Mesendoderm (in vitro differentiated cells): ENCODE measurements at places on chromosomes 12 and 14.

DNA sequence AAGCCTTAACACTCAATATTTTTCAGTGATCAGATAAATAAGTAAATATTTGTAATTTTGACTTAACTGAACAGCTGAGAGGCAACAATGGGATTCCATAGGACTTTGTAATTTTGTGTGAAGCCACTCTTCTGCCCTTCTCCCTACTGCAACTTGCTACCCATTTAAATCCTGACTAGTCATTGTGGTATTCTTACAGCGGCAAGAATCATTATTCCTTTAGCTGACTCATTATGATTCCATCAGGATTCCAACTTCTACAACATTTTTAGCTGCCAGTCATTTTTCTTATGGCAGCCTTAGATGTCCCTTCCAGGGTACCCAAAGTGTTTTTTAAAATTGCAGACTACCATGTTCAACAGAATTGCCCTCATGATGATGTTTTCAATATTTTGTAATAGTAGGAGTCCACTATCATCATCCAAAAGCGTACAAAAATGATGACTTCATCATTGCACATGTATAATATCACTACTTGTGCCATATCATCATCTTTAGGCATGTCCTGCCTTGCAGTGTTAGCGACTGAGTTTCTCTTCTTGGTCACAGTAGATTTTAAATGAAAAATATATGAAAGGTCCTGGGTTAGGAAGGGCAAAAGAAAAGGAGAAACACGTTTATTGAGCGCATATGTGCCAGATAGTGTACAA is 5.1 kb upstream of the MAGOHB start:
- H3K4me1 ChIP-seq = no peaks in the 10 kb centered on the region
- DNase-seq = no peak
- no peak overlapping the region for H3K27ac ChIP-seq
- H3K36me3 ChIP-seq = no peaks in the 10 kb centered on the region
- no peak overlapping the region for H3K4me3 ChIP-seq
- H3K27me3 ChIP-seq = no peaks in the 10 kb centered on the region

GRCh38 chr12:95548539-95549391 is 2.5 kb downstream of the USP44 start:
- H3K36me3 ChIP-seq = no peaks in the 10 kb centered on the region
- H3K27ac ChIP-seq = peak overlapping the region; percentile 63
- peaks cover 7% of the 10 kb centered on the region for H3K4me1 ChIP-seq
- DNase-seq = peak; percentile 48
- no peaks in the 10 kb centered on the region for H3K27me3 ChIP-seq

DNA sequence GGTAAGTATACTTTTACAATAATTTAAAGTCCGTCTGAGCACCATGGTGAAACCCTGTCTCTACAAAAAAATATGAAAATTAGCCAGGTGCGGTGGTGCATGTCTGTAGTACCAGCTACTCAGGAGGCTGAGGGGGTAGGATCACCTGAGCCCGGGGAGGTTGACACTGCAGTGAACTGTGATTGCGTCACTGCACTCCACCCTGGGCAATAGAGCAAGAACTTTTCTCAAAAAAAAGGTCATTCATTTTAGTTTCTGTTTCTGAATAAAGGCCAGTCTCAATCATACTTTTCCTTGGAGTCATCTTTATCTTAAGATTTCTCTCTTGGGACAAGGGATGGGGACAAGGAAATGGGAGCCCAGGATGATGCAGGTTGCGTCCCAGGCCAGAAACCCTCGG is 12.9 kb downstream of the ANKRD13A start:
- H3K27ac ChIP-seq = no peak overlapping the region
- no peak for DNase-seq
- no peak overlapping the region for H3K4me3 ChIP-seq
- no peaks in the 10 kb centered on the region for H3K36me3 ChIP-seq
- no peaks in the 10 kb centered on the region for H3K4me1 ChIP-seq

- H3K27me3 ChIP-seq = no peaks in the 10 kb centered on the region
- H3K4me3 ChIP-seq = no peak overlapping the region
- H3K27ac ChIP-seq = no peak overlapping the region
- H3K36me3 ChIP-seq = no peaks in the 10 kb centered on the region
Measured at GRCh38 chr14:36373982-36374673, 53.7 kb upstream of the MBIP start.

GRCh38 chr14:51035611-51036192 is 59.2 kb downstream of the TRIM9 start:
- no peak overlapping the region for H3K27ac ChIP-seq
- no peaks in the 10 kb centered on the region for H3K4me1 ChIP-seq
- no peaks in the 10 kb centered on the region for H3K36me3 ChIP-seq

DNA sequence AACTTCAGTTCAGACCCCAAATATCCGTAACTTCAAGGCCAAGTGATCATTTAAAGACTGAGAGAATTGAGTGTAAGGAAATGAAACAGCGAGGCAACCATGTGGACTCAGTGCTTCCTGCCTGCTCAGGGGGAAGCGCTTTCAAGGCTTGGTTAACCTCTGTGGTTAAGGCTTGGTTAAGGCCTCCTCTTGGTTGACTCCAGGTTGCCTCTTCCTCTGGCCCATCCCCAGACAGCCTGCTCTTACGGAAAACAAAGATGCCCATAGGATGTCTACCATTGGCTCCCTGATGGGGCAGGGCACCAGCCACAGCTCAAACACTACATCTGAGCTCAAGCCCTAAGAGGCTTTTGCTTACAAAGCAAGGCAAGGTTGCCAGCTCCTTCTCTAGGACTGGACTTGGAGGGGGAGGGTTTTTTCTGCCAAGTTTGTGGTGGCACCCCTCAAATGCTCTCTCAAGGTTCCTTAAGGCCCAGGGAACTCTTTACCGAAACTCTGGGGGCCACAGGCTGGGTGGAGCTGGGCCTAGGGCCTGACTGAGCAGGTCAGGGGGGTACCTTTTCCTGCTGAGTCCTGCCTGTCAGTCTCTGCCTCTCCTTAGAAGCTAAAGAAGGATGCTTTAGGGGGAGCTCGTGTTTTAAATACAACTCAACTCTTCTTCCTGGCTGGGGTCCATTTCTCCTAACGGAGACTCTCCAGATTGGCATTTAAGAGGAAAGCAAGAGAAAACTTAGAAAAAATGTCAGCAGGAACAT is 13.7 kb downstream of the COL2A1 start:
- no peaks in the 10 kb centered on the region for H3K27me3 ChIP-seq
- no peaks in the 10 kb centered on the region for H3K4me1 ChIP-seq
- DNase-seq = no peak
- no peaks in the 10 kb centered on the region for H3K36me3 ChIP-seq
- no peak overlapping the region for H3K4me3 ChIP-seq
- no peak overlapping the region for H3K27ac ChIP-seq

DNA sequence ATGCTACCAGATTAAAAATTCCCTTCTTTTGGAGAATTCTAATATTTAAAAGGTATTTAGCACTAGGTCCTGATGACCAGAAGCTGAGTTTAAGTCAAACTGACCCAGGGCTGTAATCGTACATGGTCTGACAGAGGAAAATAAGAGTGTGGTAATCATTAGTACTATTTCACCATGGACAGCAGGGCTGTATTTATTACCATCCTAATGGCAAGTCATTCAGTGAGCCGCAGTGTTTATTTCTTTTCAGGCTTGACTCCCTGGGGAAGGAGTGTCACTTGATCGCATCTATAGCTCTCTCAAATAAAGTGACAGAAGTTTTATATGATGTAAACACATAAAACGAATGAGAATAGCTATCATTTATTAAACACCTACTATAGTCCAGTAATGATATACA is 261.8 kb downstream of the BTG1 start:
- H3K4me3 ChIP-seq = no peak overlapping the region
- no peaks in the 10 kb centered on the region for H3K4me1 ChIP-seq
- H3K36me3 ChIP-seq = no peaks in the 10 kb centered on the region
- no peaks in the 10 kb centered on the region for H3K27me3 ChIP-seq

- H3K4me3 ChIP-seq = no peak overlapping the region
- no peak overlapping the region for H3K27ac ChIP-seq
- DNase-seq = peak; percentile 57
- H3K27me3 ChIP-seq = no peaks in the 10 kb centered on the region
Measured at GRCh38 chr12:74415633-74416032, 122.0 kb upstream of the ATXN7L3B start.

DNA sequence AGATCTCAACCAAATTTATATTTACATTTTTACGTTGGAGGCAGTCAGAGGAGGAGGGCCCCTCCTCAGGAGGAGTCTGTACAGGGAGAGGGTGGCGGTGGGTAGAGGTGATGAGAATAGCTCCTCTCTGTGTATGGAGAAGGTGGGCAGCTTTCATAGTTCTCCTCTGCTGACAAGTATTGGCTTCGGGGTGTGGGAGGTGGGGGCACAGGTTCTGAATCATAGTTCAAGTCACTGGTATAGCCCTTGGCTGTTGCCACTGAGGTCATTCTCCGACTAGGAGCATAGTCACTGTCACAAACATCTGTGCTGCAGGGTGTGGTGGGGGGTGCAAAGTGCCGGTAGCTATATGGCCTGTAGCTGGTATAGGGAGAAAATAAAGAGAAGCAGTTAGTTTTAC is 50.3 kb downstream of the BCL2L14 start:
- H3K4me3 ChIP-seq = no peak overlapping the region
- H3K36me3 ChIP-seq = peaks cover 5% of the 10 kb centered on the region
- H3K27ac ChIP-seq = no peak overlapping the region
- H3K4me1 ChIP-seq = no peaks in the 10 kb centered on the region
- peaks cover 2% of the 10 kb centered on the region for H3K27me3 ChIP-seq
- DNase-seq = no peak

- H3K36me3 ChIP-seq = no peaks in the 10 kb centered on the region
- no peak overlapping the region for H3K4me3 ChIP-seq
- H3K4me1 ChIP-seq = no peaks in the 10 kb centered on the region
- no peaks in the 10 kb centered on the region for H3K27me3 ChIP-seq
Measured at GRCh38 chr14:85040046-85040685, 489.8 kb upstream of the FLRT2 start.

- H3K27ac ChIP-seq = no peak overlapping the region
- DNase-seq = peak; percentile 79
- H3K4me1 ChIP-seq = peaks cover 16% of the 10 kb centered on the region
- H3K4me3 ChIP-seq = no peak overlapping the region
- H3K27me3 ChIP-seq = no peaks in the 10 kb centered on the region
- no peaks in the 10 kb centered on the region for H3K36me3 ChIP-seq
Measured at GRCh38 chr14:22484632-22485031, 104.4 kb downstream of the DAD1 start.

DNA sequence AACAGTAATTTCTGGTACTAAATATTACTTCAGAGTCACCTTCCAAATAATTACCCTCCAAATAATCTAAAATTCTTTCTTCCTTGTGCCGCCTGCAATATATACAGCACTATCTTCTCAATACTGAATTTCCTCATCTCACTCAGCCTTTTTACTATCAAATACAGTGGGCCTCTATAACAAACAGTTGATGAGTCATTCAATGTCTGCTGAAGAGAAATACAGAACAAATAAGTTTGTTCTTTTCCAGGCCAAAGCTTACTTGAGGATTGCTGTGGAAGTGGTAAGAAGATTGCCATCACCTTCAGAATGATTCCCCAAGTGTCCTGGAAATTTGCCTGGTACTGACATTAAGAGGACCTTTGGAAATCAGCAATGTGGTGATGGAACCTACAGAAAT is 218.2 kb upstream of the ARHGAP5 start:
- no peak overlapping the region for H3K27ac ChIP-seq
- H3K4me3 ChIP-seq = no peak overlapping the region
- no peaks in the 10 kb centered on the region for H3K27me3 ChIP-seq
- H3K4me1 ChIP-seq = no peaks in the 10 kb centered on the region

DNA sequence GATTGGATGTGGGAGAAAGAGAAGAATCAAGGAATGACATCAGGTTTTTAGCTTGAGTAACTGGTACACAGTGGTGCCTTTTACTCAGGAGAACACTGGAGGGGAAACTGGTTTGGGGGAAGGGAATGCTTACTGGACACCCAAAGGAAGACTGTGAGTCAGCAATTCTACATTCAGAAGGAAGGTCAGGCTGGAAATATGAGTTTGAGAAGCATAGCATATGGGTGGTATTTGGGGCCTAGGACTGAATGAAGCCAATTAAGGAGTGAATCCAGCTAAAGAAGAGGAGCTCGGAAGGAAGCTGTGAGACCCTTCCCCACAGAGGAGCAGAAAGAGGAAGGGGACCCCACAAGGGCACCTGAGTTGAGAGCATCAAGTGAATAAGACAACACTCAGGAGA is 35.4 kb downstream of the DMAC2L start:
- H3K36me3 ChIP-seq = no peaks in the 10 kb centered on the region
- H3K27ac ChIP-seq = no peak overlapping the region
- no peak for DNase-seq
- no peaks in the 10 kb centered on the region for H3K27me3 ChIP-seq
- no peaks in the 10 kb centered on the region for H3K4me1 ChIP-seq

DNA sequence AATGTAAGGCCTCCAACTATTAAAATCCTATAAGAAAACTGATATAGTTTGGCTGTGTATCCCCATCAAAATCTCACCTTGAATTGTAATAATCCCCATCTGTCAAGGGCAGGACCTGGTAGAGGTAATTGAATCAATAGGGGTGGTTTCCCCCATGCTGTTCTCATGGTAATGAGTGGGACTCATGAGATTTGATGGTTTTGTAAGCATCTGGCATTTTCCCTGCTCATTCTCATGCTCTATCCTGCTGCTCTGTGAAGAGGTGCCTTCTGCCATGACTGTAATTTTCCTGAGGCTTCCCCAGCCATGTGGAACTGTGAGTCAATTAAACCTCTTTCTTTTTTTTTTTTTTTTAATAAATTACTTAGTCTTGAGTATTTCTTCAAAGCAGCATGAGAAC is 31.9 kb downstream of the TSPAN19 start:
- no peak for DNase-seq
- H3K4me3 ChIP-seq = no peak overlapping the region
- no peaks in the 10 kb centered on the region for H3K36me3 ChIP-seq
- no peaks in the 10 kb centered on the region for H3K27me3 ChIP-seq
- no peaks in the 10 kb centered on the region for H3K4me1 ChIP-seq
- no peak overlapping the region for H3K27ac ChIP-seq

- H3K36me3 ChIP-seq = no peaks in the 10 kb centered on the region
- no peak for DNase-seq
- no peaks in the 10 kb centered on the region for H3K27me3 ChIP-seq
- H3K27ac ChIP-seq = no peak overlapping the region
Measured at GRCh38 chr12:24997496-24997895, 48.6 kb upstream of the BCAT1 start.

- no peak overlapping the region for H3K4me3 ChIP-seq
- no peaks in the 10 kb centered on the region for H3K27me3 ChIP-seq
- H3K36me3 ChIP-seq = no peaks in the 10 kb centered on the region
- DNase-seq = no peak
- H3K4me1 ChIP-seq = no peaks in the 10 kb centered on the region
- no peak overlapping the region for H3K27ac ChIP-seq
Measured at GRCh38 chr12:90069711-90070110, 361.1 kb upstream of the ATP2B1 start.

GRCh38 chr12:23950775-23951451 is 1.4 kb upstream of the SOX5 start:
- H3K4me1 ChIP-seq = peaks cover 4% of the 10 kb centered on the region
- no peak overlapping the region for H3K4me3 ChIP-seq
- no peaks in the 10 kb centered on the region for H3K27me3 ChIP-seq
- peak overlapping the region; percentile 42 for H3K27ac ChIP-seq
- DNase-seq = no peak
- no peaks in the 10 kb centered on the region for H3K36me3 ChIP-seq

- no peak for DNase-seq
- no peaks in the 10 kb centered on the region for H3K36me3 ChIP-seq
Measured at GRCh38 chr12:105279460-105280056, 43.6 kb upstream of the APPL2 start.

- no peak overlapping the region for H3K27ac ChIP-seq
- no peak overlapping the region for H3K4me3 ChIP-seq
- no peaks in the 10 kb centered on the region for H3K4me1 ChIP-seq
- no peaks in the 10 kb centered on the region for H3K27me3 ChIP-seq
- H3K36me3 ChIP-seq = no peaks in the 10 kb centered on the region
Measured at GRCh38 chr14:33285902-33286700, 347.4 kb downstream of the NPAS3 start.

GRCh38 chr12:23431006-23431405 is 518.5 kb downstream of the SOX5 start:
- H3K36me3 ChIP-seq = no peaks in the 10 kb centered on the region
- DNase-seq = no peak
- H3K27ac ChIP-seq = no peak overlapping the region
- no peak overlapping the region for H3K4me3 ChIP-seq
- H3K4me1 ChIP-seq = peaks cover 3% of the 10 kb centered on the region
